Lung (tissue), 17 donors: ENCODE measurements at places on chromosomes 12 and 14. TPM values are rescaled to one million over a fixed set of nuclear protein-coding genes. Genes with fewer than 3 reads are reported as not detected.

DNA sequence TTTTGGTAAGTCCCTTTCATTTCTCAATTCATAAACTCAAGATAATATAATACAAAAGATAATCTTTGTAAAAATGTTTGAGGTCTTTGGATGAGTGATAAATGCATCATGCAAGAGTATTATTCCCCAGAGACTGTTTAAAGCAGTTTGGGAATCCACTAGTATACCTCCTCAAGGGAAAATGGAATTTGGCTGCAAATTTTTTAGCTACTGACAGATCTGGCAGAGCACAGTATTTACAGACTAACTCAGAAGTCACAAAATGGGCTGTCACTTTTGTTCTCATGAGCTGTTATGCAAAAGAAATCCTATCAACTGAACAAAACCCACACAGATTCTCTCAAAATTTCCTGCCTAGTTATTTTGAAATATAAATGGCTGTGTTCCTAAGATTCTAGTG, 9.9 kb downstream of the SPIC start:
- no peak for DNase-seq

POLE gene
- 49.9 TPM for total RNA-seq

AKAP6 gene
- total RNA-seq = 27.1 TPM

NFE2 gene
- total RNA-seq = 6.9 TPM

PRKCH gene
- 67.9 TPM for total RNA-seq
